A172 (cell line): ENCODE measurements at places on chromosomes 11 and 22. TPM values are rescaled to one million over a fixed set of nuclear protein-coding genes. Genes with fewer than 3 reads are reported as not detected.

Gene PLEKHA7
- 1.3 and 3.8 TPM in 2 replicates for total RNA-seq

Gene TRPM5
- total RNA-seq, result not detected in 2 replicates

Gene NELL1
- not detected in 2 replicates for total RNA-seq

Gene DUSP8
- total RNA-seq, result 2.9 and 5.1 TPM in 2 replicates

Gene NPTXR
- 1.9 and 2.7 TPM in 2 replicates for total RNA-seq

Gene CCDC86
- total RNA-seq, result 14.2 and 15.7 TPM in 2 replicates

Gene CALCA
- total RNA-seq, result not detected in 2 replicates

Gene ALG9
- 20.2 and 24.7 TPM in 2 replicates for total RNA-seq

Gene OR51B2
- 0.29 and 1.5 TPM in 2 replicates for total RNA-seq
